NCI-H2107 (cell line): ENCODE measurements at places on chromosomes 6 and 20.

- DNase-seq, result no peak
Observed at GRCh38 chr6:4776493-4777393, 539 bp downstream of the CDYL start.

GRCh38 chr6:33727126-33727525 is 15.6 kb upstream of the UQCC2 start:
- no peak for DNase-seq

DNA sequence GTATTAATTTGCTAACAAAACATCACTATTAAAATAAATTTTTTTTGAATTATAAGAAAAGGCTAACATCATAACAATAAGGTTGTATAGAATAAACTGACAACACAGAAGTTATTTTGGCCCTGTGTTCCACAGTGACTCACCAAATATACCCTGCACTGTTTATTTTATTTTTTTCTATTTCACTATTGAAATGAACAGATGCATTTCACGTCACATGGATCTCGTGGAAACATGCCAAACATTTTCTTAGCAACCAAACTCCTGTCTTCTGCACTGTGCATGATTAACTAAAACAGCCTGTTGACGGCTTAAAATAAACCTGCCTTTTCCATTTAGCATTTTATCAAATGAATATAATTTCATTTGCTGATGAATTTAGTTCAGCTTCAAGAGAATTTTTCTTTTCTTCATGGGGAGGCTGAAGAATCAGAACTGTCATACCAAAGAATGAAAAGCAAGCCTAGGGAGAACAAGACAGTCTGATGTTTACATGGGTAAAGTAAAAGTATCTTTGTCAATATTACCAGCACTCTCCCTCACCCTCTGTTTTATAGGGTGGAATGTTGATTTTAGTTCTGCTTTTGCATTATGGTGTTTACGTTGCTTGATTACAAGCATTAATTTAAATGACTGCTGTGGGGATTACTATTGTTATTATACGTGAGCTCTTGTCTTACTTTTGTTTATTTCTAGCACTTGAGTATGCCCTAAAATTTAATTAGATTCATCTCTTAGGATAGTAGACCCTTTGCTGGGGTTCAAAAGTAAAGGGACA is 115.3 kb downstream of the LCA5 start:
- peak; percentile 33 for DNase-seq

DNA sequence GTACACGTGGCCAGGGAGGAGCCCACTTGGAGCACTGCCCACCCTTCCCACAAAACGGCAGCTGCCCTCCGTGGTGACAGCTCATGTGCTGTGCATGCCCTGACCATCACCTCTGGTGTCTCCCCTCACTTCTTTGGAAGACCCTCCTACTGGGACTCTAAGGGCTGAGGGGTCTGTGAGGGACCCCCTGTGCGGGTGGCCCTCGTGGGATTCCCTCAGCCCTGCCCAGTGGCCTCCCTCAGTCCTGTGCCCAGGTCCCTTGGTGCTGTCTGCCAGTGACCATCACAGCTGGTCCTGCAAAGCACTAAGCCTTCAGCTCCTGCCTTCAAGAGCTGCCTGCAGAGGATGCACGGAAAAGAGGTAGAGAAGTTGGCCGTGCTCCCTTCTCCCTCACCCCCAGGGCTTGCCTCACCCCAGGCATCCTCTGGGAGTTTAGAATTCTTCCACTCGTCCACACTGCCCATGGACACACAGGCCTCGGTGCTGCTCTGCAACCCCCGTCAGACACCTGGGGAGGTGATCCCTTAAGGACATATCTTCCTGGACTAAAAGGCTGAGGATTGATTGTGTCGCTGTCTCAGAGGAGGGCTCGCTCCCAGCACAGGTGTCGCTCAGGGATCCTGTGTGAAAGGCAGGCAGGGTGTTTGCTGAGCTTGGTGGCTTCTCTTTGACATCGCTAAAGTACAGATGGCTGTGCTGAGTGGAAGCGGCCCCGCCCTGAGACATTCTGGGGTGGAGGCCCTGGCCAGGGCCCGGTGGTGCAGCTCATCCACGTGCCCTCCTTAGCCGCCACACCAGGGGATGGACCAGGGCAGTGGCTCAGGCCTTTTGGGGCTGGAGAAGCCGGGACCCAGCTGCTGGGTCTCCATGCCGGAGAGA is 119.5 kb upstream of the FRMD1 start:
- DNase-seq, result no peak

DNA sequence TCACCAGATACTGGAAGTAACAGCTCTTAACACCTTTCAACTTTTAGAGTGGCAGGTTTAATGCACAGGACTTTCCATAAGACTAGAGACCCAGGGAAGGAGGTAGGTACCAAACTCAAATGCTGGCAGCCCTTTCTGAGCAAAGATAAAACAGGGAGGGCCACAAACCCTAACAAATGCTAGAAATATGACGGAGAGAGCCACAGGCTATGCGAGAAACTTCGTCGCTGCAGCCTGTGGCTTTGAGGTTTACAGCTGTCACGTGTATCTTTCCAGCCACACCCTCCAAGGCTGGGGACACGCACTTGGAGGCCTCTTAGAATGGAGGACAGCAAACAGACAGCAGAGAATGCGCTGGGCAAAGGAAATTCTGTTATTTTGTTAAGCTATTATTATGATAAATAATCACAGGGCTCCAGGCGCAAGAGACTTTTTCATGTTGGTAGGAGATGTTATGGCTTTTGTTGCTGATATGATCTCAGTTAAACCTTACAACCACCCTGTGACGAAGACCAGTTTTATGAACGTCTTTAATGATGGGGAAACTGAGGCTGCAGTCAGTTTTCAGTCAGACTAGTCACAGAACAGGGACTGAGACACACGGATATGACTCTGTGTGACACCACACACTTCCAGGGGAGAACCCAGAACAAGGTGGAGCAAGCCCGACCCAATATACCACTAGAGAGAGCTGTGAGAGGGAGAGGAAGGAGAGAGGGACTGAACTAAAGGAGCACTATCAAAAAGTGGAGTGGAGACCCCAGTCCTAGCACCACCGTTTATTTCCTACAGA is 2.0 kb downstream of the TRAM2 start:
- no peak for DNase-seq

DNA sequence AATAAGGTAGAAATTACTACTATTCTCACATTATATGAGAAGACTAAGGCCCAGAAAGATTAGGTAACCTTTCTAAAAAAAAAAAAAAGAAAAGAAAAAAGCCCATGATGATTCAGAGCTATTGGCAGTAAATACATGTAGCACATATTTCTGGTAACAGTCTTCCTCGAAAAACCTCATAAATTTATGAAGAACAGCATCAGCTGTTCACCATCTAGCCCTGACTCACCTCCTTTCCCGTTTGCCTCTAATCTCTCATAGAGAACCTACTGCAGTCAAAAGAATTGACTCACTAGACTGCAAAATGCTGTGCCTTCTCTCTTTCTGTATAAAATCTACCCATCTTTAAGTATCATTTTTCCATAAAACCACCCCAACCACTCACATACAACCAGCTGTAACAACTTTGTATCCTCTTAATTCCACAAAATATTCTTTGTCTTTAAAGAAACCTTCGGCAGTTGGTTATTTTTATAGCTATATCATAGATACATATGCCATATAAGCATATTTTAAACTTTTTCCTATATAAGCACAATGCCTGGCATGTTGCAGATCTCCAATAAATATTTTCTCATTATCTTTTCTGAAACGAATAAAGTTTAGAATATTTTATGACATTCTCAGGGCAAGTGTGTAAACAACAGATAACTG is 152.7 kb upstream of the ENPP5 start:
- DNase-seq, result no peak

DNA sequence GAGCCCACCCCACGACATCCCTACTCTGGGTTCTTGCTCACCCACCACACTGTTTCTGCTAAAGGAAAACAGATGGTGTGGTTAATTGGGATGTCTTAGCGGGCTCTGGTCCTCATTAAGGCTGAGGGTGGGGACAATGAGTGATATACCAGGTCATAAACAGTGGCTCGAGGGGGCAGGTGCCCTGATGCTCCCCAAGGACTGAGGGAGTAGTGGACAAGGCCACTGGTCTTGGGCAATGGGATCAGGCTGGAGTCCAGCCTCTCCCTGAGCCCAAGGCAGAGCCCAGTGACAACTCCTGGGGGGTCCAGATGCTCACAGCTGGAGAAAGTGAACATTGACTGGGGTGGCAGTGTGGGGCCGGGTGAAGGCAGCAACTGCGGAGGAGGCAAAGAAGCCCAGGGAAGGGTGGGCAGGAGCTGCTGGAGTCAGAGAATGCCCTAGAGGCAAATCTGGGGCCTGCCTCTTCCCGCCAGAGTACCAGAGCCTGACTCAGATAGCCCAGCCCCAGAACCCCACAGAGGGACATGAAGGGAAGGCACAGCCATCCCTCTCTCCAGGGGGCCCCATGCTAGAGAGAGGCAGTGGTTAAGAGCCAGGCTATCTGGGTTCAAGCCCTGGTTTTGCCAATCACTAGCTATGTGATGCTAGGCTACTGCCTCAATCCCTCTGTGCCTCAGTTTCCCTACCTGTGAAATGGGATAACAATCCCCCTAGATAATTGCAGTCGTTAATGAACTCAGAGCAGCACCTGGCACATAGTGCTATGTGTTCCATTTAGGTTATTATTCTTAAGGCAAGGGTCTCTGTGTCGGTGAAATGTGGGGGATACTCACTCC is 72.3 kb downstream of the MRPL14 start:
- no peak for DNase-seq

DNA sequence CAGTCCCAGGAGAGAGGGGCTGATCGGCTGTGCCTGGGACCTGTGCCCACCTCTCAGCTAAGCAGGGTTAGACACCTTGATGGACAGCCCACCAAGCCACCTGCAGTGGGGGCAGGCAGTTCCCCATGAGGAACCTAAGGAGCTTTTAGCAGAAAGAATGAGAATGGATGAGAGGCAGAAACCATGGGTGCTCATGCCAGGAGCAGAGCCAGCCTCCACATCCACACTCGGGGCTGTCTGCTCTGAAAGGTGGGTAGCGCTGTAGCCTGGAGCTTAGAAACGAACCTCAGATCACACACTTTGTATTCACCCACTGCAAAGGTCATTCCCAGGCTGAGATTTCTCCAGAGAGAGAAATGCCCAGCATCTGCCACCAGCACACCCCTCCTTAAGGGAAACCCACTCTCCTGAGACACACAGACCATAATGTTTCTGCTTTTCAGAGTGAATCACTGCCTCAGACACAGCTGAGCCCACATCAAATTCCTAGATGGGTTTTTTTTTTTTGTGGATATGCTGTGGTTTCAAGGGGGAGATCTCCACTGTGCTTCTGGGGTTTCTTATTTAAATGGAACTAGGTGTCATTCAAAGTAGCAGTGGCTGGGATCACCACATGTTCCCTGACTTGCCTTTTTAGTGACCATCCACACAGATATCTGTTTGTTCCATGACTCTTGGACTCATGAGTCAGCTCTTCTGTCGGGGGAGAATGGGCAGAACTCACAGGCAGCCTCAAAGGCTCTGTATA is 218.9 kb downstream of the EYA2 start:
- DNase-seq, result no peak

- no peak for DNase-seq
Observed at GRCh38 chr6:22027040-22027725, 269.7 kb downstream of the PRL start.

- no peak for DNase-seq
Observed at GRCh38 chr6:154499855-154500589, 10.5 kb downstream of the CNKSR3 start.

GRCh38 chr6:40315060-40315459 is 272.1 kb downstream of the LRFN2 start:
- no peak for DNase-seq

GRCh38 chr6:35665573-35665972 is 23.1 kb downstream of the FKBP5 start:
- no peak for DNase-seq

GRCh38 chr20:32034581-32035425 is 17.2 kb upstream of the HCK start:
- DNase-seq, result no peak

DNA sequence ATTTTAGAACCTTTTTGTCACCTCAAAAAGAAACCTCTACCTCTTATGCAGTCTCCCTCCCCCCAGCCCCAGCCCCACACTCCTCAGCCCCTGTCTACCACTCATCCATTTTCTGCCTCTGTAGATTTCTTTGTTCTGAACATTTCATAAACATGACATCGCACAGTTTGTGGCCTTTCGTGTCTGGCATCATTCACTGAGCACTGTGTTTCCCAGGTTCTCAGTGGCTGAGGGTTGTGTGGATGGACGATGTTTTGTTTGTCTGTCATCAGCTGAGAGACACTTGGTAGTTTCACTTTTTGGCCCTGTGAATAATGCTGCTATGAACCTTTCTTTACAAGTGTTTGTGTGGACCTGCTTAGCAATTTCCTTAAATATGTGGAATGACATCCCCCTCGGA is 64.5 kb downstream of the FAM120B start:
- no peak for DNase-seq

GRCh38 chr6:106637051-106637716 is 7.8 kb downstream of the QRSL1 start:
- DNase-seq, result no peak

GRCh38 chr20:12638633-12639312 is 370.0 kb upstream of the SPTLC3 start:
- no peak for DNase-seq

DNA sequence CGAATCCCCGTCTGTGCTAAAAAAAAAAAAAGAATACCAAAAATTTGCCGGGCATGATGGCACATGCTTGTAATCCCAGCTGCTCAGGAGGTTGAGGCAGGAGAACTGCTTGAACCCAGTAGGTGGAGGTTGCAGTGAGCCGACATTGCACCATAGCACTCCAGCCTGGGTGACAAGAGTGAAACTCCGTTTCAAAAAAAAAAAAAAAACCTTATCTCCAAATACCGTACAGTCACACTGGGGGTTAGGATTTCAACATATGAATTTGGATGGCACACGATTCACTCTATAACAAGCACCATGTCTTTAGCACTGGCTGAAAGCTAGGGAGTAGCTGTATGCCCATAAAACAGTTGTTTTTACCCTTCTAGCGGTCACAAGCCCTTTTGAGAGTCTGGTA is 3.8 kb downstream of the SMIM13 start:
- no peak for DNase-seq

DNA sequence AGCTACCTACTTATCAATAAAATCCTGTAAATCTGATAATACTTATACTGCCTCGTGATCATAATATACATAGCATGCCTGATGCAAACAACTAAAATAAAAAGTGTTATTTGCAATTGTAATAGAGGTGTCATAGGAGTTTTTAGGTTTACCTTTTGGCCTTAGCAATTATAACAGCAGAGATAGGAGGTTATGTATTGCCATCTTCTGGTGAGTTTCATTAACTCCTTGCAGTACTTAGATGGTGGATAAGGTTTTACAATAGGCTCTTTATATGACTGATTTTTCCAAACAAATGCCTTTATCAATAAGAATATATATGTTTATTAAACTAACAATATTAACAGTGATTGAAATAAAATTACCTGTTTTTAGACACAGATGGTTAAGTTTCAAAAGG is 27.8 kb upstream of the MYCT1 start:
- no peak for DNase-seq

- no peak for DNase-seq
Observed at GRCh38 chr20:54079652-54080051, 9.3 kb upstream of the BCAS1 start.

- DNase-seq, result peak; percentile 10
Observed at GRCh38 chr6:123715006-123715863, 78.5 kb upstream of the TRDN start.
